Esophagus mucosa (tissue), 1 donor: ENCODE measurements at places on chromosomes 7 and 10. TPM values are rescaled to one million over a fixed set of nuclear protein-coding genes. Genes with fewer than 3 reads are reported as not detected.

GRCh38 chr7:7970531-7971307, 2.1 kb downstream of the GLCCI1 start:
- ATAC-seq, result no peak

DNA sequence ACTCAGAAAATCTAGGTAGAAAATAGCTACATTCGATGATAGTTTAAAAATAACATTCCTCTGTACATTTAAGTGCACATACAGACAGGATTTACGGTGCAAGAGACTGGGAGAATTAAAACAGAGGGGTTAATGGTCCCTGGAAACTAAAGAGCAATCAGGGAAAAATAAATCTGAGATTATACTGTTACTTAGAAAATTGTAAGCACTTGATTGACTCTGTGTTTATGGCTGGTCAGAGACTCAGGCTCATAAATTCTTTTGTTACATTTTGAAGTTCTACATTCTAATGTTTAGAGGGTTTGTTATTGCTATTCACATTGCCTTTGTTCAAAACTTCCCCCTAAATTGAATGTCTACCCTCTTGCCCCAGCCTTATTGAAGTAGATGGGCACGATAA, 54.4 kb downstream of the CDCA7L start:
- ATAC-seq, result no peak

DNA sequence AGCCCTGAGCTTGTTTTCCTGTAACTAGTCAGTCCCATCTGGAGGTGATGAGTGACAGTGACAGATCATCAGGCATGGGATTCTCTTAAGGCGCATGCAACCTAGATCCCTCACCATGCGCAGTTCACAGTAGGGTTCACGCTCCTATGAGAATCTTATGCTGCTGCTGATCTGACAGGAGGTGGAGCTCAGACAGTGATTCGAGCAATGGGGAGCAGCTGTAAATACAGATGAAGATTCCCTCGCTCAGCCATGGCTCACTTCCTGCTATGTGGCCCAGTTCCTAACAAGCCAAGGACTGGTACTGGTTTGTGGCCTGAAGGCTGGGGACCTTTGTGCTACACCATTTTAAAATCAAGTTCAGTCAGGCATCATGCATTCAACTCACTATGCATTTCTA, 221.7 kb downstream of the KIAA1217 start:
- ATAC-seq, result no peak

DNA sequence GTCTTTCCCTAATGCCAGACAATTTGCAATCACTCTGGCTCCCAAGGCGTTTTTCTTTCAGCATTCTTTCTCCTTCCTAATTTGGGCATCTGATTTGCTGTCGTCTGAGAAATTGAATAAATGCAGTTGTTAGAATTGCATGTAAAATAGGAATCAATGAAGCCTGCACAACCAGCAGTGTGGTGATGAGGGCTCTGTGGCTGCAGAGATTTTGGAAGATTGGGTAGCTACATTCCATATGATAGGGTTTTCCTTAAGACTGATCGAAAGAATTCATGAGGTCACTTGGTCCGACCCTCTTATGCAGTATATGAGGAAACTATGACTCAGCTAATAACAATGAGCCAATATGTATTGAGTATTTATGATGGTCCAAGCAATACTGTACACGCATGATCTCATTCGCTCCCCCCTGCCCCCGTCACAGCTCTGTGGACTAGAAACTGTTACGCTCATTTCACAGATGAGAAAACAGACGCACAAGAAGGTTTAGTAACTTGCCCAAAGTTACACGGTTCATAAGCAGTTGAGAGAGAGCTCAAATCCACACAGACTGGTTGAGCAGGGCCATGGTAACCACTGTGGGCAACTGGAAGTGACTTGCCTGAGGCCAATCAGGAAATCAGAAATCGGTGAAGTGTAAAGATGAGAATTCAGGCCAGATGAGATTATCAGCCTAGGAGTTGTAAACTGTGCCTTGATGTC, 527.2 kb downstream of the GATA3 start:
- ATAC-seq, result peak; percentile 81

DNA sequence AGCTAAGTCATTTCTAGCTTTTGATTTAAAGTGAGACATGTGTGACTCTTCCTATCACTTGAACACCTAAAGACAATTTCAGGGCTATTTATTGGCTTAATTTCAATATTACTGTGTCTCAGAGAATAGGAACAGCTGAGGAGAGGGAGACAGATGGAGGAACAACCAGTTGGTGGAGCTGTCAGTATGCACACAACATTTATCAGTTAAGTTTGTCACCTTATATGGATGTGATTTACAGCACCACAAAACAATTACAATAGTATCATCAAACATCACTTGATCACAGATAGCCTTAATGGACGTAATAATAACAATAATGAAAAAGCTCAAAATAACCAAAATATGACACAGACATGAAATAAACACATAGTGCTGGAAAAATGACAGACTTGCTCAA, 129.6 kb downstream of the NPSR1 start:
- ATAC-seq, result no peak

DNA sequence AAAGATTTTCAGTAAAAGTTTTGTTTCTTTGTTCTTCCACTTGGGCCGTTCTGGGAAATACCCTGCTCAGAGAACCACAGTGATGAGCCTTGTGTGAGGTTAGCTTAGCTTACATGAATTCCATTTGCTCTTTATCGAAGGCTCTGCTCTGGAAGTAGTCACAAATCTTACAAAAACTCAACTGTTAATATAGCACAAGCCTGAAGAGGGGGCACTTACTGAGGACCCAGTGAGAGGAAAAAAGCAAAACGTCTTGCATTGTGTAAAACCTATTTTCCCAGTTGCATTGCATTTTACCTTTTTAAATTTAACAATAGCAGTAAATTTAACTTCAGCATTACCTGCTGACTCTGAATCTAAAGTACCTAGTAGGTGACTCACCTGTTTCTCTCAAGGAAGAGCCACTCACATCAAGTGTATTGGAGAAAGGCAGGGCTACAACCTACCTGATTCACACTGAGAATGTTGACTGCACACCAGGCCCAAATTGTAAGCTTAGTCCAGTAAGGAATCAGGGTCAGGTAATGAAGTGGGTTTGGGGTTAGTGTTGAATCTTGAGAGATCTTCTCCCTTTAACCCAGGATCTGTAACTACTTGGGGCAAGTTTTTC, 42.3 kb downstream of the PPP1R17 start:
- no peak for ATAC-seq

GRCh38 chr10:62738916-62739315, 65.6 kb upstream of the ADO start:
- no peak for ATAC-seq

DNA sequence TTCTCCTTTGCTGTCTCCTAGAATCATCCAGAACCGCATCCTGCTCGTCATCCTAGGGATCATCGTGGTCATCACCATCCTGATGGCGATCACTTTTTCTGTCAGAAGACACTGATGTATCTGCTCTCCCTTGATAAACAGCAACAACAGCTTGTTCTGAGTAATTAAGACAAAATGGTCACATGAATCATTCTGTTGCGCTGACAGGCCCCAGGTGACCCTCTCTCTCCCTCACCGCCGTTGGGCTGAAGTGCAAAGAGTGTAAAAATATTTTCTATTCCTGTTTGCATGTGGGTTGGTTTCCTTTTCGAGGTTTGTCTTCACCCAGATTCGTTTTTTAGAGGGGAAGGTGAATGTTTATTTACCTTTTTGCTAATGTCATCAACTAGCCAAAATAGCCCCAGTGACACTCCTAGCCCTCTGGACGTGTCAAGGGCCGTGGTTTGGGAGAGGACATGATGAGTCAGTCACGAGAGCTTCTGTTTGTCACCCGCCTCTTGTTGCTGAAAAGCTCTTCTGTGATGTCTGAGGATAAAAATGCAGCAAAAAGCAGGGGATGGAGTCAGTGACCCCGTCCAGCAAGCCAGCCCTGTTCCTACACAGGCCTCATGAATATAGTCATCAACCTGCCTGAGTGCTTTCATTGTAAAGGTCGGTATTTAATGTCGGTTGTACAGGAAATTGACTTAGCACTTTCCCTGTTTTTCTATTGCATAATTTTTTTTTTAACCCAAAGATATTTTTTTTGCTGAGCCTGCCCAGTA, 134.6 kb upstream of the TCF7L2 start:
- ATAC-seq, result peak; percentile 76

DNA sequence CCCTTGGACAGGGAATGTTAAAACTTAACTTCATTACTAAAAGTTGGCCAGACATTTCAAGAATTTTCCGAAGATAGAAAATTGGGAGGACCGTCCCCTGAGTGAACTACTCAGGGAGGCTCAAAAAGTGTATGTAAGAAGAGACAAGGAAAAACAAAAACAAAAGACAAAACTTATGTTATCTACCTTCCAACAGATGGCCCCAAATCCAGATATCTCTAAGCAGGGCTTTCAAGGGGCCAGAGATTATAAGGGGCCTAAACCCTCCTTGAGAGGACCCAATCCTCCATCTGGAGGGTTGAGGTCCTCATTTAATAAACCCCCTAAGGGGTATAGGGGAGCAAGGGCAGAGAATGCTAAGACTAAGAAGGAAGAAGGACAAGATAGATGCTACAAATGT, 203.6 kb downstream of the SH2D4B start:
- ATAC-seq, result no peak

DNA sequence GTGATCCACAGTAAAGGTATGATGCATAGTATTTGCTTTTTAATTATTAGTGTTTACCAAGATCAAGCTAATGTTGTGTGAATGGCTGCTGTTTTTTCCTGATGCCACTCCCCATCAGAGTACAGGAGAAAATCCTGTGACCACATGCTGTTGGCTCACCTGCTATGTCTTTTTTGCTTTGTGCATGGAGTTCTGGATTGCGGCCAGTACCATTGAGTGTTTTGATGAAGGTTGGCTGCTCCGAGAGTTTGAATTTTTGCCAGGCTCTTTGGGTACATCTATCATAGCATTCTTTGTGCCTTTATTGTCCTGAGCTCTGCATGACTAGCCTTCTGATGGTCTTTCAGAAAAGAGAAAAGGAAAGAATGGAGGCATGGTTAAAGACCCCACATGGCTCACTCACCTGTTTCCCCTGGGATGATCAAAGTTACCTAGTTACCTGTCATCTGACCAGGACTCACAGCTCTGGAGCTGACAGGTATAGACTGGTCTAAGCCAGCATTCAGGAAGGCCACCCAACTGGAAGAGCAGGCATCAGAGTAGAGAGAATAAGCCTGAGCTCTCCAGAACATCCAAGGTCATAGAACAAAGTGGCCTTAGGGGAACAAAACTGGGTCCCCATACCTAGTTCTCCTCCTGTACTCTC, 11.8 kb upstream of the SGPL1 start:
- peak; percentile 95 for ATAC-seq

DNA sequence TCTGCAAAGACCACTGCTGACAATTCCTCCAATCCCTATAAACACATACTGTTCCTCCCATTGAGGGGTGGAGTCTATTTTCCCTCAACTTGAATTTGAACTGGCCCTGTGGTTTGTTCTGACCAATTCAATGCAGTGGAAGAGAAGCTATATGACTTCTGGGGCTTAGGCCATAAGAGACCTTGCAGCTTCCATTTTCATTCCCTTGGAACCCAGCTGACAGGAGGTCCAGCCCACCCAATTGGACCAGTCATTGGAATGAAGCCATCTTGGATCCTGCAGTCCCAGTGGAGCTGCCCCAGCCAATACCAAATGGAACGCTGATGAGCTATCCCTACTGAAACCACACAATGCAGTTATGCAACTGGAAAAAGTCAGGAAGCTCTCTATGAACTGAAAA, 8.9 kb upstream of the TMED4 start:
- no peak for ATAC-seq

DNA sequence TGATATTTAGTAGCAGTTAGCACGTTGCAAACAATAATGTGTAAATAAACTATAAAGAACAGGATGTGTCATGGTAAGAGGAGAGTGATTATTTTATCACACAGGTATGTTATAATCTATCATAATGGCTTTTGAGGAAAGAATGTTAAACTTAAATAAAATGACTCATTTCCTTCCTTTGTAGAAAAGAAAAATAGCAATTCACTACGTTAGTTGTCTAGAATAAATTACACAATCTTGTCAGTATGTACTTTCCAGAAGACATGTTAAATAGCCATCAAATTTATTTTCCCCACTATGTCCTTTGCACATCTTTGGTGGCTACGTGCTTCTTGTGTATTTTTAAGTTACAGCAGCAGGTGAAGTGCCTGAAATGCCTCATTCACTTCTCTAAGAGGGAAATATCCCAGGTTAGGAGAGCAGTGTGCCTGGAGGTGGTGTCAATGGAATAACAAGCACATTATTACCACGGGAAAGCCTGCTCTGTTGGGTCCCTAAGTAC, 133.8 kb downstream of the SEMA3A start:
- ATAC-seq, result no peak

DNA sequence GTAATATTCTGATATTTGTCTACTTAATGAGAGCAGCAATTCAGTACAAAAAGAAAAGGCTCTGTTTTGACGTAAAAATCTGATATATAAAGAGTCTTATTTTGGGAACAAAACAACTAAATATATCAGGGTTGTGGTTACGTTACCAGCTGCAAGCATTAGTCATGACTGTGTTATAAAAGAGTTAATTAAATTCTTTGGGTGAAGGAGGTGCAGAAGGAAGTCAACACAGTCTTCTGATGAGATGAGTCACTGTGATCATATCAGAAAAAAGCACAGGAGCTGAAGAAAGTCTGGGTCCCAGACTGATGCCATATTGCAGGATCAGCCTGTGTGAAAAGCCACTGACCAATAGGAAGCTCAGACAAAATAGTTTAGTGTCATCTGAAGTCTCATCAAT, 234.3 kb upstream of the TEX47 start:
- ATAC-seq, result no peak

- no peak for ATAC-seq
Measured at GRCh38 chr10:28496481-28496961, 36.4 kb upstream of the WAC start.

- no peak for ATAC-seq
Measured at GRCh38 chr10:129678186-129678585, 211.1 kb downstream of the MGMT start.

- ATAC-seq, result no peak
Measured at GRCh38 chr10:102069071-102069470, 3.9 kb downstream of the HPS6 start.

GRCh38 chr7:31284106-31284505, 56.4 kb downstream of the NEUROD6 start:
- no peak for ATAC-seq

DNA sequence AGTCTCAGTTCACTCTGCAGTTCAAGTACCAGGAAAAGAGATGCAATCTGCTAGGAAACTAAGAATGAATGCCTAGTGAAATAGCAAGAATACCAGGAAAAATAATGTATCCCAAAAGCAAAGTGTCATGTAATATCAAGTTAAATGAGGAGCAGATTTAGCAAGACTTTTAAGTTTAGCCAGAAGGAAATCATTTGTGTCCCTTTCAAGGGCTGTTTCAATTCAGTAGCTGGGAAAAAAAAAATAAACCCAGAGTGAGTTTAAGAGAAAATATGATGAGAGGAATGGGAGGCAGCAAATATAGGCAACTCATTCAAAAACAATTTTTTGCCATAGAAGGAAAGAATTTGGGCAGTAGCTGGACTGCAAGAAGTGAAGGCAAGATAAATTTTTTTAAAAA, 135.8 kb downstream of the DGKB start:
- ATAC-seq, result no peak

FBXO24 gene
- 0.32 TPM for total RNA-seq

RBM20 gene
- 3.1 TPM for total RNA-seq

AGAP5 gene
- 2.7 TPM for total RNA-seq

CALHM1 gene
- total RNA-seq, result 0.04 TPM
